ENCODE measurements at places on chromosomes 2 and 18.

DNA sequence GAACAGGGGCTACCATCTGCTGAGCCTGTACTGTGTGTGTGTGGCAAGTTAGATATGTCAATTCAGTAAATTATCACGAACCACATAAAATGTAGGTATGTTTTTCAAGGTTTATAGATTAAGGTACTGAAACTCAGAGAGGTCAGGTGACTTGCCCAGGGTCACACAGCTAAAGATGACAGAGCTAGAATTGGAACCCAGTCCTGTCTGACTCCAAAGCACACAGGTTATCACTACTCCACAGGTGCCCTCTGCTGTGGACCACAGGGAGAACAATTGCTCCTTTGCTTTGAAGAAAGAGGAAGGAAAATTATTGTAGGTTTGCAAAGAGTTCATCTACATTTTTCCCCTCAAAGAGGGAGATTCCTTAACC is 229.7 kb upstream of the AGAP1 start:
- DNase-seq, result no peak

DNA sequence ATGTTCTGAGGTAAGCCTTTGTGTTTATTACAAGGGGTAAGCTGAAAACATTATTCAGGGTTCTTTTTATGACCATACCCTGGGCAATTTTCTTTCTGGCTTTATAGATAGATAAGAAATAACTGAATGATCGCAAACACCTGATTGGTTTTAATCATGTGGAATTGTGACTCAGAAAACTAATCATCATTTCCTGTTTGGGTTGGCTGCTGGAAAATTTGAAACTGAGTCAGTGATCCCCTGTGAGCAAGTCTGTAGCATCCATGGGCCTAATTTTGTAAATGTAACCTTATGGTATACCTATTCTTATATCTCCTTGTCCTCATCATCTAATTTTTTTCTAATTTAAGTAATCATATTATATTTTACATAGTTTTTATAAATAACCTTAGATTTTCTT is 34.3 kb downstream of the CCDC68 start:
- DNase-seq, result no peak

DNA sequence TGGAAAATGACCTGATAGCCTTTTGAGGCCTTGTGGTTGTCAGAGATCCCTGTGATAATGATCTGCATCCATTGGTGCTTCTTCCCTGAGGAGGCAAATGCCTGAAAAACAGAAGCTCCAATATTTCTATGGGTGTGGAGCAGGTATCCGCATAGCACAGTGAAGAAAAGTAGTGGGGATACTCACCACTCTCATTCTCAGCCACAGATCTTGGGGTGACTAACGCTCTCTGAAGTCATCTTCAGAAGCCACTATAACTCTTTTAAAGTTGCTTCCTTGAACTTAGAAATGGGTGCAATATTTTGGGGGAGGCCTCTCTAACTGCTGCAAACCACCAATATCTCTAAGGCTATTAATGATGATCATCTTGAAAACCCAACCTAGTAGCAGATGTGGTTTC is 46.2 kb downstream of the ARHGAP15 start:
- no peak for DNase-seq

- no peak for DNase-seq
These were observed 763.6 kb downstream of the ADCYAP1 start for GRCh38 chr18:1668279-1668678.

DNA sequence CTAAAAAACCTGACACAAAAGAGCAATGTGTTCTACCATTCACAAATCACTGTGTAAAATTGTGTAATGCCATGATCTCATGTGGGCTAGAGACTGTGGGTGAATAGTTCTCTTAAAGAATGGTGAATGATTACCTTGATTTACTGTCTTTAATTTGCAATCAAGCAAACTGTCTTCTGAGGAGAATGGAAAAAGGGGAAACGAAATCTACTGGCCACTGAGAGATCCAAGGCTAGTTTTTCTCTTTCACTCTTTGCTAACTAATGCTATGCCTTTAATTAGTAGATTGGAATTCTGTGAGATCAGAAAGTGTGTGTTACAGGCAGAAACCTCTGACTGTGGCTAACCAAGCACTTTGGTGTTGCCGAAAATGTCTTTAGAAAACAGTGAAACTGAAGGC is 422.7 kb downstream of the TGIF1 start:
- no peak for DNase-seq

DNA sequence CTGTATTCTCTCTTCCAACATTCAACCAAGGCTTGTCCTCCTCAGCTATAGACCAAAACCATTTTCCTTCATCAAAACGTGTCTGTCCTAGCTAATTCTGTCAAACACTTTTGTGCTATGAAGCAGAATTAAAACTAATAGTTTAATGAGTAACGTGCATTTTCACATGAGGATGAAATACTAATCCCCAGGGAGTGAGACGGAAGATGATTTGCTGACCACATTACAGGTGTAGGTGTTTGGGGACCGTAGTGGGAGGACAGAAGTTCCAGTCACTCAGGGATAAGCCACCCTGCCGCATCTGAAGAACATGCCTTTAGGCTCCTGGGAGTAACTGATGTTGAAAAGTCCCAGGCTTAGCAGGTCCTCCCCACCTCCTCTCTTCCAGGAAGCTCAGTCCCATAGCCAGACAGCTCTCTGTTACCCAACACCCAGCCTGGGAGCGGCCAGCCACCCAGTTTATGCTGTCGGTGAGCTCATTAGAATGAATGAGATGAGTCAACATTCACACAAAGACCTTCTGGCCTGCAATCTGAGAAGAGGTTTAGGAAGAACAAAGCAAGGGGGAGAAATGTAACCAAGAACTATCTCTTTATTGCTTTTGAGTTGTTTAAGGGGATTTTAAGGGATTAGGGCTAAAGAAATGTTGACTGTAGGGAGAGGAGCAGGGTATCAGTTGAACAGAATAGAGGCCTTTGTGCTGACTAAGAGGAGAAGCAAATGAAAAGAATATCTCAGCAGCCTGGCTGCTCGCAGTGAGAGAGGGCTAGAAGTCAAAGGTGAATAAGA is 122.5 kb downstream of the FOXI3 start:
- no peak for DNase-seq

GRCh38 chr18:9113468-9114149 is 11.1 kb downstream of the NDUFV2 start:
- DNase-seq, result no peak

DNA sequence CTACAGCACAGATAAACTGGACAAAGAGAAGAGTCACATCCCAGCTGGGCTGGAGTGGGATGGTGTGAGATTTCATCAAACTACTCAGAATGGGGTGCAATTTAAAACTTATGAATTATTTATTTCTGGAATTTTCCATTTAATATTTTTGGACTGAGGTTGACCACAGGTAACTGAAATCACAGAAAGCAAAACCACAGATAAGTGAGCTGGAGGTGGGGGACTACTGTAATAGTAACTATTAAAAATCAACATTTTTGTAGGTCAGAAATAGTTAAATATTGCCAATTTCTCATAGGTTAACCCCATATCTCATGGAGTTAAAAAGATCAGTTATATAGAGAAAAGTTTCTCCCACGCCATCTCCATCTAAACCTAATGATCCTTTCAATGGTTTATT is 88.1 kb downstream of the SPOPL start:
- no peak for DNase-seq

DNA sequence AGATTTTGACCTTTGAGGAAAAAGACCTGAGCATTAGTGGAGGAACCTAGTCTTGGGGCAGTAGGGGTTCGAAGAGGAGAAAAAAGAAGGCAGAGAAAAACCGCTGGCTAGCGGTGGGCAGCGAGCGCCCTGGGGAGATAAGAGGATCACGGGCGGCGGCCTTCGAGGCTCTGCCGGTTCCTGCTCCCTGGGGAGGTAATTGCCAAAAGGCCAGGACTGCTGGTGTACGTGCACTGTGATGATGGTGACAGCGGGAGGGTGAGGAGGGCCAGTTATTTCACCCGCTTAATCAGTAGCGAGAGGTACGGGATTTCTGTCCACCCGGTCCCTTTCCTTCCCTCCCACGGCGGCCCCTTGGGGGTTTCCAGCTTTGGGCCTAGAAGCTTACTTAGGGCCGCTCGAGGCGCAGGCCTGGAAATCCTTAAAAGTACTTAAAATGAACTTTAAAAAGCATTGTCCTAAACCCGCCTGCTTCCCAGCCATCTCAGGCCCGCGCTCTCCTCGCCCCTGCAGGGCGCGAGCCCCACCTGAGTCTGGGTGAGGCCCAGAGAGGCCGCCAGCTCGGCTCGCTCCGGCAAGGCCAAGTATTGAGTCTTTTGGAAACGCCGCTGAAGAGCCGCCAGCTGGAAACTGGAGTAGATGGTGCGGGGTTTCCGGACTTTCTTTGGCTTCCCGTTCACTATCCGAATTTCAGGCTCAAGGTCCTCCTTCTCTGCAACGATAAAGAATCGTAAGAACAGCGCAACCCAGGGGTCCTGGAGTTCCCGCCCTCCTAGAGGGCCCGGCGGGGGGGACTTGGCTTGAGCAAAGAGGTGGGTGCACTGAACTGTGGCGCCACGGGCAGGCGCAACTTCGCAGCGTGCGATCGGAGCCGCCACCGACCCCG is 1.5 kb downstream of the DLX2 start:
- DNase-seq, result no peak

GRCh38 chr2:56291711-56292110 is 107.9 kb downstream of the CCDC85A start:
- no peak for DNase-seq

DNA sequence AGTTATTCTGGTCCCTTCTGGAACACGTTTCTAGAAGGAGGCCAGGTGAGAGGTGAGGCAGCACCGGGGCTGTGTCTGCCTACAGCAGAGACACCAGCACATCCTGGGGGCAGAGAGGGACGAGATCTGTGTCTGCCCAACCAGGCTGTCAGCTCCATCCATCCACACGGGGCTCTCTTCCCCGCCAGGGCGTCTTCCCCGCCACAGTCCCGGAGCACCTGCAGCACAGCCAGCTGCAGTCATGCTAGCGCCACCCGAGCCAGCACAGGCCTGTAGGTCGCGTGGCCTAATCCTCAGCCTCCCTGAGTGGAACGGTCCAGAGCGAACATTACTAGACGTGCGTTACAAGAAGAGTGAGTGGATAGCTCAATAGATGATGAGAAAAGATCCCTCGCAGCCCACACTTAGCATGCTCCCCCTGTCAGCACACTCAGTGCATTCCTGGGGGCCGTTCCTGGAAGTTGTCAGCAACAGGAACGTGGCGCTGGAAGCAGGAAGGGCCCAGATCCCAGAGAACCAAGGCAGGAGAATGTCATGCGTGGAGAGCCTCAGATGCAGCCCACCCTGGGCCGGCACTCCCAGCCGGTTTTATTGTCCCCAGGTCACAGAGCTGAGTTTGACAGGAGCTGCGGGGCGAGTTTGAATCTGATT is 179.0 kb downstream of the TWIST2 start:
- no peak for DNase-seq

- DNase-seq, result no peak
These were observed 39.1 kb downstream of the PLEK start for GRCh38 chr2:68404164-68404563.

GRCh38 chr2:172921532-172922236 is 154.0 kb upstream of the MAP3K20 start:
- DNase-seq, result no peak

DNA sequence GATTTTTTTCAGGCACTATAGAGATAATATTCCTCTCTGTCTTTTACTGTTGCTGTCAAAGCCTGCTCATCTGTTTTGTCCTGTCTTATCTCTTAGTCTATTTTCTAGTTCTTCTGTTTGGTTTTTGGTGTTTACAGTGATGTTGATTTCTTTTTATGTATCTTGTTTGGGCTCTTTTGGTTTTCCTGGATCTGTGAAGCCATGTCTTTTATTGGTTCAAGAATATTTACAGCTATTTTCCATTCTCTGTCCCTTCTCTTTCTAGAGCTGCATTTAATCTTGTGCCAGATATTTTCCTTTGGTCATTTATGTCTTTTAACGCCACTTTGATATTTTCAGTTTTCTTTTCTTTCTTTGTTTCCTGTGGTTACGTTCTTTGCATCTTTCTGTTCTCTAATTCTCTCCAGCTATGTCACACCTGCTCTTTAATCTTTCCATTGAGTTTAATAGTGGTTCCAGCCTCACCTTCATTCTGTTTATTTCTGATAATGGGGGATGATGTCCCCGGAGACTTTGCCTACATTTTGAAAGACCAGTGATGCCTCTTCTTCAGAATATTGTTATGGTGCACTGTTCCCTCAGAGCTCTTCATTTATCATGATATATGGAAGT is 32.0 kb downstream of the SMCHD1 start:
- DNase-seq, result no peak

DNA sequence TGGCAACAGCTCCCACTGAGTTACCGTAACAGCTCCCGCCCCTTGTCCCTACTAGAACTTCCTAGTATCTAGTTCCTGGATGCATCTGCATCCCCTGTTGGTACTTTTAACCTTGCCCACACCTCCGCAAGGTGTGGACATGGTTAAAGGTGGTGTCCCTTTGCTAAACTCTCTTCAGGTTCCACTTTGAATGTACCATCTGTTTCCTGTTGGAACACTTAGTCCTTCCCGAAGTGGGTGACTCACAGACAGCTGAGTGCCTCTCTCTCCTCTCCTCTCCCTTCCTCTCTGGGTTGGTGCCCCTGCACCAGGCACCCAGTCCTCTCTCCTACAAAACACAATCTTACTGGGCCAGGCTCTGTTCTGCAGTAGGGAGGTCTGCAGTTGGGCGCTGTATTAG is 19.6 kb upstream of the REL start:
- DNase-seq, result no peak

DNA sequence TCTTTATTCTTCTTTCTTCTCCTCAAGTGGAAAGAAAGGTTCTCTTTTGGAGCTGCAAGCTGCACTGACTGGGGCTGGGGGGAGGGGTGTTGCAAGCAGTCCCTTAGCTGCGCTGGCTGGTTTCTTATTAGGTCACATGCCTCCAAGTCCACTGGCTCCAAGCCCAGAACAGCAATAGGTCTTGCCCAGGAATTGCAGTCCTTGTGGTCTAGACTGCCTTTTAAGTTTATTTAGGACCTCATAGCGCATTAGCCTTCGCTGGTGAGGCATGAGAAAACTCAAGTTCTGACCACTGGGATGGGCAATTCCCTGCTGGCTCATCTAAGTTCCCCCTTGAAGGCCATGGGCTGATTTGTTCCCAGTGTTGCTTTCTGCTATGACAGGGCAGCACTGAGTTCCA is 138.6 kb upstream of the SCN7A start:
- DNase-seq, result no peak

- DNase-seq, result no peak
These were observed 10.6 kb upstream of the FAM117B start for GRCh38 chr2:202624133-202624532.

DNA sequence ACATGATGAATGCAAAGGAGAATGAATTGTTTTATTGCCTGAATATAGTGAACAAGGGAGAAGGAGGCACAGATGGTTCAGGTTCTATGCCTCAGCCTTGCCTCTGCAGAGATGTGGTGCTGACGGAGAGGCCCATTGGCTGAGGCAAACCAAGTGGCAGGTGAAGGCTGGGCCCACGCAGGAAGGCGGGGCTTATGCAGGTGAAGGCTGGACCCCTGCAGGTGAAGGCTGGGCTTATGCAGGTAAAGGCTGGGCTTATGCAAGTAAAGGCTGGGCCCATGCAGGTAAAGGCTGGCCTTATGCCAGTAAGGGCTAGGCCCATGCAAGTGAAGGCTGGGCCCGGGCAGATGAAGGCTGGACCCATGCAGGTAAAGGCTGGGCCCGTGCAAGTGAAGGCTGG is 414.7 kb downstream of the LRATD1 start:
- no peak for DNase-seq

GRCh38 chr2:158013891-158014290 is 87.8 kb upstream of the UPP2 start:
- no peak for DNase-seq

GRCh38 chr2:155651851-155652250 is 680.7 kb downstream of the NR4A2 start:
- no peak for DNase-seq

- DNase-seq, result no peak
These were observed 157.1 kb upstream of the ZFP36L2 start for GRCh38 chr2:43383533-43383932.

- DNase-seq, result no peak
These were observed 32.0 kb upstream of the INHBB start for GRCh38 chr2:120313695-120314615.
